ENCODE measurements at places on chromosomes 6 and 20.

GRCh38 chr6:100266494-100267401 is 198.0 kb downstream of the SIM1 start:
- no peak for DNase-seq

DNA sequence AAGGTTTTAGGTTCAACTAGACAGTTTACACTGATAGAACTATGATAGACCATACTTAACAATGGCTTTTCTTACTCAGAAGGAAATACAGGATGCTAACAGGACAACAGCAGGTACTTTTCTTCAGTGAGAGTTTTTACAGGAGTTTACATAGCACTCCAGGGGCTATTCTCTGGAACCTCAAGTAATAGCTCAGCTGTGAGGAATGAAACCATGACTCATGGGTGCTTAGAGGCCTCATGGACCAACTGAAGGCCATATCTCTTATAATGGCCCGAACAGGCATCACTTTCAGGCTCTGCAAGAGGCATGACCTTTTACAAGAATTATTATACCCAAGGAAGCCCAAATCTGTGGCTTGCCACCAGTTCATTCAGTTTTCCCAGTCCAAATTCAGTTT is 31.8 kb downstream of the TREML1 start:
- DNase-seq = no peak

DNA sequence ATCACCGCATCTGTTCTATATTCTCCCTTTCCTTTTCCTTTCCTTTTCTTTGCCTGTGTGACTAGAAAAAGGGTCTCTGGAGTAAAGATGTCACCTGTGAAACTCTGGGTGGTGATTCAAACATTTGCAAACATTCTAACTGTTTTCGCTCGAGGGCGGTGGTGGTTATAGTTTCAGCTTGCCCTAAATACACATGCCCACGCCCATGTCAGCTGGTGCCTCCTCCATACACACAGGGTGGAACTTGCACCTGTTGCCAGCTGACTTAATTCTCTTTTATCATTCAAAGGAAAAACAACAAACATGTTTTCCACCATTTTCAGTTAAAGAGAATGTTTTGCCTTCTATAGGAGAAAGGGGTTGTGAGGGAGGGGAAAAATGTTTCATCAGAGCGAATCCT is 381.9 kb upstream of the ARID1B start:
- DNase-seq = no peak

- DNase-seq = no peak
These were observed 282.9 kb upstream of the RNF217 start for GRCh38 chr6:124679387-124679786.

GRCh38 chr20:63025534-63026331 is 19.0 kb upstream of the BHLHE23 start:
- no peak for DNase-seq

- DNase-seq = no peak
These were observed 50.7 kb downstream of the CLIC5 start for GRCh38 chr6:45965007-45965406.

GRCh38 chr6:3803627-3804468 is 45.3 kb upstream of the FAM50B start:
- no peak for DNase-seq

- DNase-seq = no peak
These were observed 468 bp upstream of the CMTR1 start for GRCh38 chr6:37432590-37432915.

DNA sequence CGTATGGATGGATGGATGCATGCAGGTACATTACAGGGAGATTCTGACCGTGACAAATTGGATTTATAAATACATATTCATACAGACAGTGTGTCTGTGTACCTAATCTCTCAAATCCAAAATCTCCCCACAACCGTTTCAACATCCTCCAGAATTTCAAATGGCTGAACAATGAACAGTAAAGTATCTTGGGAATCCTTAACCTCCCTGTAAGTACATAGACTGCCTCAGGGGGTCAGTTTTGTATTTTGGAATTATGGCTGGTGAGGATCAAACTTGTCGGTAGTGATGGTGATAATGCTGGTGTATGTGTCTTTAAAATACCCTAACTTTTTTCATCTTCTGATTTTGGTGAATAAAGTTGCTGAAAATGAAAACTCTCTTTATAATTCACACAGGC is 246.2 kb downstream of the FOXC1 start:
- DNase-seq = no peak

DNA sequence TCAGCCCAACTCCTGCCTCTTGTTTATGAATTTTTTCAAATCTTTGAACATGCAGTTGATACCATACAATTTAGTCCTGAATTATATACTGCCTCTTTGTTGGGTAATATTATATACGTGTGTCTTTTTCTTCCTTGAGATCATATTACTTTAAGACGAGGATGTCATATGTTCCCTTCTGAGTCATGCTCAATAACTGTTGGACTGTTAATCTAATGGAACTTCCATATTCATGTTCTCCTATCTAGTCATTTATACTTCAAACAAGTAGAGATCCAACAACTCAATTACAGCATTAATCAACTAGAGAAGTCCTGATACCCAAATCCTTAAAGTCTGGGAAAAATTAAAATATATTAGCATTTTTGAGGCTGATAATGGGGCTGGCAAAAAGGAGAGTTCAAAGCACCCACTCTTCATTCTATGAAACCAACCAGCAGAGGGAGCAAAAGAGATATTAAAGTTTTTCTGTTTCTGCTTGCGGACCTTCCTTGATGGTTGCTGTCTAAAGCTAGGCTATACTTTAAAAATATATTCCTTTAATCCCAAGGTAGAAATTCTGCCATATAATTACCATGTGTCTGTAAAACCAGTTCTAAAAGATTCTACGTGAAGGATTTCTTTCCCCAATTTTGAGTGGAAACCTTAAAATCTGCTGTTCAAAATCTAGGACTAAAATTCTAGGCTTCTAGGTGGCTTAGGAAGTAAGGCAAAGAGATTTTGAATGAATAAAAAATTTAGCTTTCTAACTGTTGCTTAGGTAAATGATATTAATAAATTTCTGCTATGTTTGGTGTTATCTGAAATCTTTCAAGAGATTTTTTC is 498.9 kb downstream of the BCKDHB start:
- DNase-seq = no peak

DNA sequence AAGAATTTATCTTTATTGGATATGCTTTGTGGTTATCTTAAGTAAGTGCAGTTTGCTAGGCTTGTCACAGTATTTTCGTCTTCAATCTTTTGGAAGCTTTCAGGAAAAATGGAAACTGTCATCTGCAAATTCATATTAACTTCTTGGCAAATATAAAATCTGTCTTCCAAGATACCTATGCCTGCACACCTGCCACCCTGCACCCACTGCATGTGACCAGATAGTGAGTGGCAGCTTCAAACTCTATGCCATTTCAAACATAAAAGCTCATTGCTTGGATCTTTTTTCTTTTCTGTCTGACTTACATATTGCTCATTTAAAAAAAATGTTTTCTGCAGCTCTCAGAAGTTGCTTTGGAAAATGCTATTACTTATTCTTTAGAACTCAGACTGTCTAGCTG is 14.1 kb downstream of the OPRM1 start:
- no peak for DNase-seq

GRCh38 chr6:146910611-146911010 is 293.6 kb upstream of the STXBP5 start:
- DNase-seq = no peak

GRCh38 chr6:44232676-44233566 is 9.5 kb downstream of the SLC29A1 start:
- no peak for DNase-seq

DNA sequence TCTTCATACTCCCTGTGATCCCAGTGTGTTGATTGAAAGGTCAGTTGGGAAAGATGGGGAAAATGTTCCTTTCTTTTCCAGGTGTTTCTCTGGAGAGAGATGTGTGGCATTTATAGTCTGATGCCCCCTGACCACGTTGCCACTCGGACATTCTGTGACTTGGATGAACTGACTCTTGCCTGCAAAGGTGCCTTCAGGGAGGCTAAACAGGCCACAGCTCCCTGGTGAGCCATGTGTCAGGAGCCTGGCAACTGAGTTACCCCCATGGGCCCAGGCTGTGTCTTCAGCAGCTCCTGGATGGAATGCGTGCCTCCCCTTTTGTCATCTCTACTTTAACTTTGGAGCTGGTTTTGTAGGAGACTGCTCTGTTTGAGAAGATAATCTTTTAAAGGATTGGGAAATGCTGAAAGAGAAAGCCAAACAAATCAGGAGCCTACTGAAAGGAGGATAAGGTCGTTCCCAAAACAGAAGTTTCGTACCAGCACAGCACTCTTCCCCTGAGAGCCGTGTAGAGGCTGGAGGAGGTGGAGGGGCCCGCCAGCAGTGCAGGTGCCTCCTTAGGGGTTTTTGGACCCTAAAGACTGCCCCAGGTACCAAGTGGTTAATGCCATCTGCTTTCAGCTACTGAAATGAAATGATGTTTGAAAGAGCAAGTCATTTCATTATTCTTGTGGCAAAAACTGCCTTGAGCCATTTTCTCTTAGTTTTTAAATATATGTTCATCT is 322.8 kb downstream of the ZFAND3 start:
- no peak for DNase-seq

GRCh38 chr6:143125455-143125854 is 64.8 kb downstream of the AIG1 start:
- DNase-seq = peak; percentile 46

GRCh38 chr6:84641076-84641475 is 123.3 kb downstream of the TBX18 start:
- DNase-seq = no peak

DNA sequence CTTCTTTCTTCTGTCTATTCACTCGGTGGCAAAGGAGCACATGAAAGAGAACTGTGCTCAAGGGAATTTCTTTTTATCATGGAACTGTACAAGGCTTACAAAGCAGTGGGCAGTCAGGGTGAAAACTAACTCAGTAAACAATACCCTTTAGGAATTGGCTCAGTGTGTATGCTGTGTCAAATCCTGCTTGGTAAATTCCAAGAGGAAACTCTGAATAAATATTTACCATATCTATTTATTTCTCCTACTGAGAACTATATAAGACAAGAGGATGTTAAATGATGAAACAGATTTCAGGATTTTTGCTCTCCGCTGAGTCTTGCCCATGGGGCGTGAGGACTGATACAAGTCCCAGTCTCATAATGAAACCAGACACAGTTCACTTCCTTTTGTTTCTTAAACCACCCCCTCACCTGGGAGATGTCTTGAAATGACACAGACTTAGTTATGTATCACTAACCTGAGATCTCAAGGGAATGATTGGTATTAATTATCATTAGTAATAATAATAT is 188.8 kb downstream of the BACH2 start:
- no peak for DNase-seq

GRCh38 chr20:46400828-46401477 is 5.5 kb downstream of the ELMO2 start:
- no peak for DNase-seq

DNA sequence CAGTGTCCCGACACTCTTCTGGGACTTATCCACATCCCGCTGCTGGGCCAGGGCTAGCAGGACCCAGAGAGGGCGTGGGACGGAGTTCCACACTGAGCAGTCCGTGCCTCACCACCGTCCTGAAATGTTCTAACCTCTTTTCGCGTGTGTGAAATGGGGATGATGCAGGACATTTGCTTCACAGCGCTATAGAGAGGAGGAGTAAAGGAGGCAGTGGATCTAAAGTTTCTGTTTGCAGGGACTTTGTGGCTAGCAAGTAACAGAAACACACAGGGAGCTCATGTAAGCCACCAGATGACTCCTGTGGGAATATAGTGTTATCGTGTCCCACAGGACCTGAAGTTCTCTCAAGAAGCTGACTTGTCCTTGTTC is 634 bp downstream of the ITPA start:
- no peak for DNase-seq

DNA sequence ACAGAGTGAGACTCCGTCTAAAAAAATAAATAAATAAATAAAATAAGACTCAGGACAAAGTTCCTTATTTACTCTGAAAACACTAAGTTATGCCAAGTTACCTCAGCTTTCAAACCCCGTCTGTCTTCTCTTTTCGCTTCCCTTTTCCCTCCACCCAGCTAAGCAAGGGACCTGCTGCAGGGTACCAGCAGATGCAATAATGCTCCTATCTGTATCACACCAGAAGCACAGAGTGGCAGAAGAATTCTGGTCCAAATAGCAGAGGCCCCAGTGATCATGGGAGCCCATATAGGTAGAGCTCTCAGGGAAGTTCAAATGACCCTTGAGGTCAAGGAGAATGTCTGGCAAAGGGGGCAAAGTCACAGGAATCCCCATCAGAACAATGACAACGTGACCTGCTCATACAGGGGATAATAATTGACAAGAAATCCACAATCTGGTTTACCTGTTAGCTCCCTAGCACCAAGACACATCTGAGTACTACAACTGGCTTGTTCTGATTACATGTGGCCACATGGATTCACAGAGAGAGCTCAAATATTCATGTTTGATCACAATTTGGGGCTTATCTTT is 8.7 kb downstream of the GCM1 start:
- no peak for DNase-seq

GRCh38 chr20:58542411-58543095 is 27.4 kb upstream of the APCDD1L start:
- no peak for DNase-seq

GRCh38 chr6:22251348-22251747 is 45.5 kb downstream of the PRL start:
- DNase-seq = no peak

DNA sequence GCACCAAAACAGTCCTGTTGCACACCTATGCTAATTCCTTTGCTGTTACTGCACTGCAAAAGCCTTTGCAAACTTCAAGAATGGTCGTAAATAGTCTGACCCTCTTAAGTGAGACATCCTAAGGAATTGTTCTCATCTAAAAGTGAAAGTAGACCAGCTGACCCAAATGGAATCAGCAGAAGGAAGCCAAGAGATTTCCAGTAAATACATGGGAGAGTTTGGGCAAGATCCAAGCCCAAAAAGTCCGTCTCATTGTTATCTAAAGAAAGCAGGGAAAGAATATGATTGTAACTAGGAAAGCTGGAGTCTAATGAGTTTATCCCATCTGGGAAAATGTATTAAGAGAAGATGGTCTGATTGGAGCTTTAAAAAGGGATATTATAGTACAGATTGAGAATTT is 43.0 kb upstream of the HIVEP1 start:
- no peak for DNase-seq

- DNase-seq = peak; percentile 49
These were observed 88.6 kb downstream of the MCHR2 start for GRCh38 chr6:99905209-99906106.

DNA sequence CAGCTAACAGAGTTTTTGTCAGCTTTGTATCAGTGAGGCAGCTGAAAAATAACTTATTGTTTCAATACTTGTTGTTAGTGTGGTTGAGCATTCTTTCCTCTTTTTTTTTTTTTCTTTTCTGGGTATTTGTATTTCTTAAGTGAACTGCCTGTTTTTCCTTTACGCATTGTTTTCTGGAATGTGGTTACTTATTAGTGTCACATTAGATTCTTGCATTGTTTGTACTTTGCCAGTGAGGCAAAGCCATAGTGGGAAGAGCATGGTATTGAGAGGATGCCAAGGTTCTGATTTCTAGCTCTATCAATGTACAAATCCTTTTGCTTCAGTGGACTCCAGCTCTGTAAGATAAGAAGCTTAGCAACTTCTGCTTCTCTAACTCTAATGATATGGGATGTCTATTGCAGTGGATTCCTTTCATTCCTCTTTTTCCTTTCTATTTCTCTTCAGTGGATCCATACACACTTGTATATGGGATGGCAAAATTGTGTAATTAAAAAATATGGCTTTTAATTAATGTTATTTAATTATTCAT is 3.9 kb downstream of the CDKAL1 start:
- no peak for DNase-seq

- no peak for DNase-seq
These were observed 126.0 kb downstream of the MTHFD1L start for GRCh38 chr6:150991487-150991886.

- no peak for DNase-seq
These were observed 61.3 kb upstream of the EPB41L1 start for GRCh38 chr20:36093025-36093803.
